ENCODE measurements at places on chromosomes 11 and 22.

DNA sequence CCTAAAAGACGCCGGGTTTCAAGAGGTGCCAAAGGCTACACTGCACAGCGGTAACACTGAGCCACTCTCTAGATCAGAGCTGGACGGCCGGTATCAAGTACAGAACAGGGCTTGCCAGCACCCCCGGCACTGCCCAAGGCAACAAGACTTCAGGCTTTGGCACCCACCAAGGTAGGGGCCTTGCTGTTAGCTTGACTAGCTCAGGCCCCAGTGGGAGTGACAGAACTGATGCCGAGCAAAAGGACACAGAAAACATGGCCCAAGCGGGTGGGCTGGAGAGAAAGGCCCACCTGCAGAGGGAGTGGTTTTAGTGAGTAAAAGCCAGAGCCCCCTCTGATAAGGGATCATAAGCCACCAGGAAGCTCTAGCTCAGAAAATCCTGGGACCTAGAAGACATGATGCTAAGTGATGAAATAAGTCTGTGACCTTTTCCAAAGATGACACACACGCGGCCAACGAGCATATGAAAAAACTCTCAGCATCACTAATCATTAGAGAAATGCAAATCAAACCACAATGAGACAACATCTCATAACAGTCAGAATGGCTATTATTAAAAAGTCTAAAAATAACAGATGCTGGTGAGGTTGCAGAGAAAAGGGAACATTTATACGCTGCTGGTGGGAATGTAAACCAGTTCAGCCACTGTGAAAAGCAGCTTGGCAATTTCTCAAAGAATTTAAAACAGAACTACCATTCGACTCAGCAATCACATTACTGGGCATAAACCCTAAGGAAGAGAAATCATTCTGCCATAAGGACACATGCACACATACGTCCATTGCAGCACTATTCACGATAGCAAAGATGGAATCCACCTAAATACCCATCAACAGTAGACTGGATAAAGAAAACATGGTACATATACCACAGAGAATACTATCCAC is 12.9 kb downstream of the EHD1 start:
- no peak for DNase-seq

DNA sequence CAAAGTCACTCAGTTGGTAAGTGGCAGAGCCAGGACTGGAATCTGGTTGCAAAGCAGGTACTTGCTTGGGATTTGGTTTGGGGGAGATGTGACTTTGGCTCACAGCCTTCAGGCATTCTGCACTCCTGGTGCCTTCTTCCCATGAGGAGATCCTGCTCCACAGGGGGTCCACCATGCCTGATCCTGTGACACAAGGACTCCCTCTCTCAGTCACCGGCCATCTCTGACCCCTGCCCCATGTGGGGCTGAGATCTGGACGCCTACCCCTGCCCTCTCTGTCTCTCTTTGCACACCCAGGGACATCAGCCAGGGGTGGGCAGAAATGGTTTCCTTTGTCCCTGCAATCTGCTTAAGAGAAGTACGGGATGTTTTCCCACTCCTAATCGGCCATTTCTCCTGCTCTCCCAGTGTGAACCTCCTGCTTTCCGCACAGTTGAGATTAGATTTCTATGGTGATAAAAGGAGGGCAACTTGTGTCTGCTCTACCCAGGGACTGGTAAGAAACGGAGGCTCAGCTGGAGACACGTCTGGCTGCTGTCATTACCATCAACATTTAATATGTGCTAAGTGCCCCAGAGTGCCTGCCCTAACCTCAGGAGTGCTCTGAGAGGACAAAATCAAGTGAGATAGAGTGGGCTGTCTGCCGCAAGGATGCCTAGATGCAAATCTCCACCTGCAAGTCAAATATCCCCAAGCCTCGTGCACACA is 11.1 kb upstream of the FXYD6 start:
- no peak for DNase-seq

DNA sequence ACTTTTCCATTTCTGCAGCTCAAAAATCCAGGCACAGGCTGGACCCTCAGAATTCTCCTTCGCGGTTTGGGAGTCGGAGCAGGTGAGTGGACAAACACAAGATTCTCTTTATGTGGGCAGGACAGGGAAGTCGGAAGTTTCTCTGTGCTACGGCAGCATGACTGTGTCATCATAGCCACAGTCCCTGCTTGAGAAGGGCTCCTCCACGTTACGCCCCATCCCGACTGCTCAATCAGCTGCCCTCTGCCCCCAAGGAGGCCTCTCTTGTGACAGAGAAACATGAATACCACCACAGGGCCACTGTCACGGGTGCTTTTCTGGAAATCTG is 89.0 kb upstream of the SHISAL1 start:
- DNase-seq, result no peak

DNA sequence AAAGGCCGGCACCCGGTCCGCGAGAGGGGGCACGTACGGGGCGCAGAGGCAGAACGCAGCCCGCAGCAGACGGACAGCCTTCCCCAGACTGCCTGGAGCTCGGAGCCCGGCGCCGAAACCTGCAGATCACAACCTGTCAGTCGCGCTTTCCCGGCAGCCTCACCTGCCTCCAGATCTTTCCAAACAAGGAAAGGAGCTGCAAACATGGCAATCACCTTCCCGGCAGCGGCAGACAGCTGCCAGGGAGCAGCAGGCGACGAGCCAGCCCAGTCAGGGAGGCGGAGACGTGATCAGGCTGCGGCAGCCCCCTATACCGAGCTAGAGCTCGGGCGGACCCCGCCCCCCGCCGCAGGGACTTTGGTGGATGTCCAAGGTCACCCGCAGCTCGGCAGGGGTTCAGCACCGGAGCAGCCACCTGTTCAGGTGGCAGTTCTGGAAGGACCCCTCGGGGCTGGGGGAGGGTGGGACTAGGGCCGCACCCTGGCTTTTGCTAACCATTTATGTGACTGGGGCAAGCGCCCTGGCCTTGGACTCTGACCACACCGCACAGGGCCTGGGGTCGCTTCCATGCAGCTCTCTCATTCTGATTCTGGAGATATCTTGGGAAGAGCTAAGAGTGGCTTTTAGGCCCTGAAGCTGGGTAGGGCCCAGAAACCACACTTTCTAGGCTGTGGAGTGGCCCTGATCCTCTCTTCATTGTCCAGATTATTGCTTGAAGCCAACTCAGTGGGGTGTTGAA is 143.8 kb downstream of the NECTIN1 start:
- no peak for DNase-seq
